ENCODE measurements at places on chromosomes 2 and 18.

GRCh38 chr2:149747456-149747855 lies 159.9 kb upstream of the MMADHC start:
- no peak for DNase-seq

GRCh38 chr2:123578016-123578415 lies 447.1 kb upstream of the CNTNAP5 start:
- DNase-seq, result no peak

DNA sequence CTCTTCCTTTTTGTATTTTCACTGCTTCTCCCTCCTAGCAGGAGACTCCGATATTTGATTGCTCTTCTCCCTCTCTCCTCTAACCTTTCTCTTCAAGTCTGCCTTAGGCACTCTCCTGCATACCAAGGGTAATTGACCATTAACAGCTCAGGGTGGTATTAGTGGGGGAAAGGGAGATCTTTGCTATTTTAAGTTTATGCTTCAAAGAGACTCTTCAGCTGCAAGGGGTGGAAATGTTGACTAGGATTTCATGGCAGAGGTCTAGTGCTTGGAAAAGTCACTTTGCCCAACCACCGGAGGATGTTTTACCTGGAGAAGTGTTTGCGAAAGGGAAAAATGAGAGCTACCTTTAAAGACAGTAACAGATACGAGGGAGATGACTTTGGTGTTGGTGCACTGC lies 453.7 kb downstream of the SLC4A3 start:
- no peak for DNase-seq

DNA sequence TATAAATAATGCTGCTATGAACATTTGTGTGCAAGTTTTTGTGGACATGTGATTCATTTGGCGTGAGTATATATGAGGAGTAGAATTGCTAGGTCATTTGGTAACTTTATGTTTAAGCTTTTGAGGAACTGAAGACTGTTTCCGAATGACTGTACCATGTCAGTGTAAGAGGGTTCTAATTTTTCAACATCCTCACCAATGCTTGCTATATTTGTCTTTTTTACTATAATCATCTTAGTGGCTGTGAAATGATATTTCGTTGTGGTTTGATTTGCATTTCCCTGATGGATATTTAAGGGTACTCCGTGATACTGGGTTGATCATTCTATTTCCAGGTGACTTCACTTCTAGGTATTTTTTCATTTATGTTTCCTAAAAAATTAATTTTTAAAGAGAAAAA lies 241.1 kb downstream of the BCL2 start:
- no peak for DNase-seq

DNA sequence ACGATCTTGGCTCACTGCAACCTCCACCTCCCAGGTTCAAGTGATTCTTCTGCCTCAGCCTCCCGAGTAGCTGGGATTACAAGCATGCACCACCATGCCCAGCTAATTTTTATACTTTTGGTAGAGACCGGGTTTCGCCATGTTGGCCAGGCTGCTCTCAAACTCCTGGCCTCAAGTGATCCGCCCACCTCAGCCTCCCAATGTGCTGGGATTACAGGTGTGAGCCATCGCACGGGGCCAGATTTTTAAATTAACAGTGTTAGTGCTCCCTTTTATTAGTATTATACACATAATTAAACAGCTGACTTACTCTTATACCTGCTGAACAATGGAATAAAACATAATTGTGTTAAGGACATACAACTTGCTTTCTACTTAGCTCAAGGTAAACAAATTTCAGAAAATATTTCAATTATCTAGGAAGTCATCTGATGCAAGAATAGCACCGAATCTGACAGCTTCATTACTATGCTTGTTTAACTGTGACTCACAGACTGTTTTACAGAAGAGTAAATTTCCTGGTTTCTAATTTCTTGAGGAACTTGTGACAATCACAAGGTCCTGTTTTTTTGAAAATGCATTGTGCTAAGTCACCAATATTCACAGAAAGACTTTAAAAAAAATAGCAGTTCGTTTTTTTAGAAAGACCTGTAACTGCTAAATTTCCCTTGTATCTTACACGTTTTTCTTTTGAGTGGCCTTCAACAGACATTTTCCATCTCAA lies 51.2 kb downstream of the SPIRE1 start:
- peak; percentile 77 for DNase-seq

- no peak for DNase-seq
Observed at GRCh38 chr2:75892490-75892889, 181.8 kb upstream of the GCFC2 start.
